ENCODE measurements at places on chromosomes 16 and 17. TPM values are rescaled to one million over a fixed set of nuclear protein-coding genes. Genes with fewer than 3 reads are reported as not detected.

DNA sequence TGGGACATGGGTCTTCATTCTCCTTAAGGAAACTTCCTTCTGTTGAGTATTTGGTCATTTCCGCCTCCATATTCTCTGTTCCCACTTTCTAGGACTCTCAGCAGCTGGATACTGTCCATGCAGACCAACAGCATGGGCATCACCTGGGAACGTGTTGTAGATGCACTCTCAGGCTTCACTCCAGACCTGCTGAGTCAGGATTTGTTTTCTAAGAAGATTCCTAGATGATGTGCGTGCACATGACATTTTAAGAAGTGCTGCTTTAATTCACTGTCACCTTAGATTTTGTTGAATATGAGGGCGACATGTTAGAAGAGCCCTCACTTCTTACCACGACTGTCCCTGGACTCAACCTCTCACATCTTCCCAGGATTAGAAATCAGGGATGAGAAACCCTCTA, 10.0 kb upstream of the SDK2 start:
- DNase-seq: no peak
- H3K27me3 ChIP-seq: peaks cover 4% of the 10 kb centered on the region
- no peaks in the 10 kb centered on the region for H3K36me3 ChIP-seq
- H3K27ac ChIP-seq: no peak overlapping the region
- H3K4me3 ChIP-seq: no peak overlapping the region

Gene GPR142
- not detected for total RNA-seq

- peaks cover 22% of the 10 kb centered on the region for H3K4me1 ChIP-seq
- no peak overlapping the region for H3K27ac ChIP-seq
- no peak for DNase-seq
- no peak overlapping the region for H3K4me3 ChIP-seq
Measured at GRCh38 chr17:9261081-9262012, 240.0 kb downstream of the NTN1 start.

DNA sequence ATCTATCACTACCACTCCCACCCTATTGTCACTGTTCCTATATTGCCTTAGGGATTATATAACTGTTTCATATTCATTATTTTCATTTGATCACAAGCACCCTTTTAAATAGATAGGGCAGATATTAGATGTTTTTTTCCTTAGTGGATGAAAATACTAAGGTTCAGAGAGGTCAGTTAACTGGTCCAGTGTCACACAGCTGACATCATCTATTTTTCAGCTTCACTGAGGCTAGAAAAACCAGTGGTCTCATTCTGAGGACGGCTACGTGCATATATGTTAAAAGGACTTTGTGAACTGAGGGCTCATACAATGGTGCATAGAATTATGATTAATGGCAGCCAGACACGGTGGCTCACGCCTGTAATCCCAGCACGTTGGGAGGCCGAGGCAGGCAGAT, 29.0 kb upstream of the RGS9 start:
- no peak for DNase-seq
- no peaks in the 10 kb centered on the region for H3K27me3 ChIP-seq
- no peaks in the 10 kb centered on the region for H3K4me1 ChIP-seq
- no peak overlapping the region for H3K27ac ChIP-seq
- no peak overlapping the region for H3K4me3 ChIP-seq
- H3K36me3 ChIP-seq: no peaks in the 10 kb centered on the region

Gene CX3CL1
- total RNA-seq: 0.96 TPM

Gene AIPL1
- 0.37 TPM for total RNA-seq

DNA sequence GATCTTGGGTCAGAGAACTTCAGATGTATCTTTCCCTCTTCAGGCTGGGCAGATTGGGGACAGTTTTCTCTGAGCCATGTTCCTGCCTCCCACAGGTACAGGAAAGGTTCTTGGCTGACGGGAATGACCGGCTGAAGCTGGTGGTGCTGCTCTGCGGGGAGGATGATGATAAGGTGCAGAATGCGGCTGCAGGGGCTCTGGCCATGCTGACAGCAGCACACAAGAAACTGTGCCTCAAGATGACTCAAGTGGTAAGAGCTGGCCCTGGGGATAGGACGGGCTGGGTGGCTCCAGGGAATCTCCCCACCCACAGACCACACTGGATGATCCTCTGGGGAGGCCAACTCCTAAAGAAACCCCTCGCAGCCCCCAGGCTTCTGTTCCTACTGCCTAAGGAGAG, 10.9 kb downstream of the SLC35G3 start:
- H3K27me3 ChIP-seq: no peaks in the 10 kb centered on the region
- H3K4me1 ChIP-seq: no peaks in the 10 kb centered on the region
- no peak overlapping the region for H3K4me3 ChIP-seq
- H3K36me3 ChIP-seq: no peaks in the 10 kb centered on the region
- DNase-seq: no peak

- H3K4me1 ChIP-seq: no peaks in the 10 kb centered on the region
- no peak for DNase-seq
- no peak overlapping the region for H3K4me3 ChIP-seq
Measured at GRCh38 chr16:77684181-77684526, 38.2 kb upstream of the NUDT7 start.

- peaks cover 2% of the 10 kb centered on the region for H3K36me3 ChIP-seq
- no peak for DNase-seq
- H3K27me3 ChIP-seq: no peaks in the 10 kb centered on the region
- peaks cover 5% of the 10 kb centered on the region for H3K4me1 ChIP-seq
- no peak overlapping the region for H3K4me3 ChIP-seq
- H3K27ac ChIP-seq: no peak overlapping the region
Measured at GRCh38 chr16:29920288-29921033, 5.6 kb downstream of the KCTD13 start.

Gene KRTAP2-3
- not detected for total RNA-seq

Gene SEPTIN1
- 1.1 TPM for total RNA-seq

DNA sequence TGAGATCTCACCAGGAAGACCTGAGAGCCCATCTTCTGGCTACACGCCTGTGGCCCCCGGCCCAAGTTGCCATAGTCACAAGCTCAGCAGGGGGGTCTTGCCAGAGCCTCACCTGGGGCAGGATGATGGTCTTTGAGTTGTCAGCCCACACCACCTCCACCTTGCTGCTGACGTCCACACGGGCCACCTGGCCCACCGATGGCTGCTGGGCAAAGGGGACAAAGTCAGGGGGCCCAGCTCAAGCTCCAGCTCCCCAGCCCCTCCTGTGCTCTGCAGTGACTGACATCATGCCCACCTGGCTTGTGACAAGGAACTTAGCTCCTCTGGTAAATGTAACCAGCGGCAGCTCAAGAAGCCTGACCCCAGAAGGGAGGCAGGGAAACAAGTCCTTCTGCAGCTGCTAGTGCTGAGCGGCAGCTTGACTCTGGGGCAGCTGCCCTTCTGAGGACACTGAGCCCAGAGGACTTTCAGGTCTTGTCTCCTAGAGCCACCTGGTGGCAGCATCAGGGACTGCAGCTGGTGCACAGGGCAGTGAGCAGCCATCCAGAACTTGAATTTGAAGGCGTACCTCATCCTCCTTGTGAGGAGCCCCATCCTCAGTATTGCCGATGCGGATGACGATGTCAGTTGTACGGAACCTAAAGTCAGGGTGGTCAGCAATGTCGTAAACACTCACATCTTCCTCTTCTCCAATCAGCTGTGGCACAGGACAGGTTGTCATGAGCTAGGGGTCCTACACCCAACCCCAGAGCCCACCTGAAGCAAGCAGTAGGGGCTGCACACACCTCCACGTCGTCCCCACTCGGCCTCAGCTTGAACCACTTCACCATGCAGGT, 13.5 kb downstream of the SPHK1 start:
- H3K4me3 ChIP-seq: no peak overlapping the region
- DNase-seq: peak; percentile 89
- no peaks in the 10 kb centered on the region for H3K36me3 ChIP-seq
- H3K4me1 ChIP-seq: no peaks in the 10 kb centered on the region

- H3K4me1 ChIP-seq: peaks cover 29% of the 10 kb centered on the region
- no peak overlapping the region for H3K4me3 ChIP-seq
- DNase-seq: no peak
- no peaks in the 10 kb centered on the region for H3K36me3 ChIP-seq
Measured at GRCh38 chr17:81063106-81064093, 28.4 kb downstream of the BAIAP2 start.

Gene KRT23
- total RNA-seq: 0.60 TPM

DNA sequence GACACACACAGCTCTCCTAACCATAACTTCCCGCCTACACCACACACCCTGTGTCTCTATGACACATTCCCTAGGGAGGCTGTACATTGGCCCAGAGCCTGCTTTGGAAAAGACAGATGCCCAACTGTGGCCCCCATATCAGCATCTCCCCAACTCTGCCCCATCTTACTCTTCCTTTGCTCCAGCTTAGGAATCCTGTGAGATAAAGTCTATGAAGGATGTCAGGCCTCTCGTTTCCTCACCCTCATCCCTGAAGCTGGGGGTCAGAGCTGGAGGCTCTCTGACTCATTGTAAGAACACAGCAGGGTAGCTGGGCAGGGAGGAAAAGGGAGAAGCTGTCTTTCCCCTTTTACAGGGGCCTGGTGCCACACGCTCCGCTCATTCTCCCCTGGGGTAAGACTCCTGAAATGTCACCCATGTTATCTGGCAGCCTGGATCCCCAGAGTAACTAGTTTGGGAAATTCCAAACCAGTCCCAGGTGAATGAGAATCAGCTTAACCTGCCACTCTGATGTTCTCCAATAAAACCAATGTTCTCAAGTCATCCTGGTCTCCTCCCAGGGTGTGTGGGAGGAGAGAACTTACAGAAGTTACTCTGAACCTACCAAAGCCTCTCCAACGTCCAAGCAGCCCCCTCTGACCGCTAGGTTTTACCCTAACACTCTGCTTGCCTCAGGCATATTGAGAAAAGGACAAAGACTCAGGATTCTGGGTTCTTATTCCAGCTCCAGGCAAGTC, 2.8 kb downstream of the RAPGEFL1 start:
- peaks cover 30% of the 10 kb centered on the region for H3K4me1 ChIP-seq
- no peaks in the 10 kb centered on the region for H3K36me3 ChIP-seq
- no peak overlapping the region for H3K4me3 ChIP-seq
- DNase-seq: no peak
- H3K27me3 ChIP-seq: no peaks in the 10 kb centered on the region

- H3K27ac ChIP-seq: no peak overlapping the region
- no peaks in the 10 kb centered on the region for H3K36me3 ChIP-seq
- no peak overlapping the region for H3K4me3 ChIP-seq
- H3K27me3 ChIP-seq: no peaks in the 10 kb centered on the region
Measured at GRCh38 chr16:15810411-15810810, 46.4 kb downstream of the MYH11 start.

GRCh38 chr17:143785-144281, 6.5 kb downstream of the SCGB1C2 start:
- no peak overlapping the region for H3K27ac ChIP-seq
- no peak overlapping the region for H3K4me3 ChIP-seq
- peak; percentile 90 for DNase-seq
- no peaks in the 10 kb centered on the region for H3K27me3 ChIP-seq
- H3K36me3 ChIP-seq: no peaks in the 10 kb centered on the region

Gene KREMEN2
- total RNA-seq: 5.6 TPM

Gene KRTAP17-1
- total RNA-seq: not detected

- peak; percentile 34 for DNase-seq
- peaks cover 4% of the 10 kb centered on the region for H3K36me3 ChIP-seq
- peak overlapping the region; percentile 63 for H3K4me3 ChIP-seq
Measured at GRCh38 chr17:39196808-39197291, 619 bp downstream of the CACNB1 start.

DNA sequence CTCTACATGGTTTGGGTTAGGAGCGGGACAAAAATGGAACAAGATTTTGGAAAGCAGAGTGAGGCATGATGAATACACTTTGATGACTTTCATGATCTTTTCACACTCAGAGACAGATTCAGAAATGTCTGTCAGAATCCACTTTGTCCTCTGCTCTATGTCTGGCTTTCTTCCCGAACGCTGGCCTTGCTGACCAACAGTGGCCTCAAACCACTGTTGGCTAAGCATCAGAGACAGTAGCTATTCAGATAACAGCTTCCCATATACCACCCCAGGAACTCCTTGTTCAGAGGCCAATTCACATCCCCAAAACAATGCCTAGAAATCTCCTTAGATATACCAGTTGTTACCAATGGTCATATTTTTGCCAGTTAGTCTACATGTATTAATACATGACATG, 40.9 kb downstream of the FBXL20 start:
- no peak for DNase-seq
- no peaks in the 10 kb centered on the region for H3K4me1 ChIP-seq
- H3K4me3 ChIP-seq: no peak overlapping the region

DNA sequence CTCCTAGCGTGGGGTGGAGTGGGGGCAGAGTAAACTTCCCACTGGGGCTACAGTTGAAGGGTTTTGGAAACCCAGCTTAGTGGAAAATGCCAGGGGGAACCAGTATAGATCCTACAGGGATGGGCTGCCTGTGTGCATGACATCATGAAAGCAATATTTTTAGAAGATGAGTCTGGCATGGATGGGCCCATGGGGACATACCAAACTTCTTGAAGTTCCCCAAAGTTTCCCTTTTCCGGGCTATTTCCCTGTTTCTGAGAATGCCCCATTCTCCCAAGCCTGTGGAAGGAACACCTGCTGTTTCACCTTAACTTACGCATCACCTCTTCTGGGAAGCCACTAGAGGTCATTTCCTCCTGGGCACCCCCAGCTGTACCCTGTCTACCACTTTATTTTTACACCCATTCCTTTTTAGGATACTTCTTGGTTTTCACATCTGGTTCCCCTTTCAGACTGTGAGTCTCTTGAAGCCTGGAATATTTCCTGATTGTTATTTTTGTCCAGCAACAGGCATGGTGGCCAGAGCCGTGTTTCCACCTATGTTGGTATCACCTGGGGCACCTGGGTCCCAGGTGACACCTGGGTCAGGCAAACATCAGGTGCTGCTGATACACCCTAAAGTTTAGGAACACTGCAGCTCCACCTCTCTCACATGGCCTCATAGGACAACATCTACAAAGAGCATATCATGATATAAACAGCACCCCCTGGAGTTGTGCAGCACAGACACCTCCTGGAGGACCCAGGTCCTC, 9.8 kb downstream of the SOCS3 start:
- no peak overlapping the region for H3K27ac ChIP-seq
- peaks cover 39% of the 10 kb centered on the region for H3K27me3 ChIP-seq
- H3K4me3 ChIP-seq: no peak overlapping the region
- H3K36me3 ChIP-seq: no peaks in the 10 kb centered on the region

DNA sequence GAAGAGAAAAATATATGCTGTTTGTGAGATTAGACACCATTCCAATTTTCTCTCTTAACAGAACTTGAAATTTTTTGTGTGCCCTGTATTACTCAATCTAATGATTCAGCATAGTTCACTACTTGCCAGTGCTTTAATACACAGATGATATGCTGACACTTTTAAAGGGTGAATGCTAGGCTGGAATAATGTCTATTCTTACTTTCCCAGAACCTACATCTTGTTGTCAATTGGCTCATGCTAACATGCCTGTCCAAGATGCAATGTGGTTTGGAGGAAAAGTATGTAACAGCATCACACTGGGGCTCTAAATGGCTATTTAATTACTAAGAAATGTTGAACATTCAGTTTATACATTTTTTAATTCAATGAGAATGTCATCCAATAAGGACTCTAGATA, 7.6 kb upstream of the MAP2K6 start:
- H3K27ac ChIP-seq: no peak overlapping the region
- no peaks in the 10 kb centered on the region for H3K27me3 ChIP-seq
- no peak for DNase-seq

GRCh38 chr16:720990-721764, at the start of gene ANTKMT:
Gene ANTKMT (plus strand): TSS chr16:721146. CDS start chr16:721275, 129 bp downstream.
- peaks cover 29% of the 10 kb centered on the region for H3K4me1 ChIP-seq
- peaks cover 12% of the 10 kb centered on the region for H3K27me3 ChIP-seq
- H3K27ac ChIP-seq: peak within 1 kb of the TSS; percentile 80
- no peaks in the 10 kb centered on the region for H3K36me3 ChIP-seq
- DNase-seq: peak; percentile 98

Gene PERCC1
- 1.1 TPM for total RNA-seq

Gene CFAP97D1
- not detected for total RNA-seq

- H3K4me3 ChIP-seq: no peak overlapping the region
- peaks cover 55% of the 10 kb centered on the region for H3K4me1 ChIP-seq
- no peak for DNase-seq
- H3K27ac ChIP-seq: no peak overlapping the region
Measured at GRCh38 chr17:77457572-77458201, 316.9 kb downstream of the SEC14L1 start.

Measured in neural progenitor cell (in vitro differentiated cells).